ENCODE measurements at places on chromosomes 5 and 9.
A peak's percentile ranks its signal among the peaks of the same experiment; 100 is the strongest.

DNA sequence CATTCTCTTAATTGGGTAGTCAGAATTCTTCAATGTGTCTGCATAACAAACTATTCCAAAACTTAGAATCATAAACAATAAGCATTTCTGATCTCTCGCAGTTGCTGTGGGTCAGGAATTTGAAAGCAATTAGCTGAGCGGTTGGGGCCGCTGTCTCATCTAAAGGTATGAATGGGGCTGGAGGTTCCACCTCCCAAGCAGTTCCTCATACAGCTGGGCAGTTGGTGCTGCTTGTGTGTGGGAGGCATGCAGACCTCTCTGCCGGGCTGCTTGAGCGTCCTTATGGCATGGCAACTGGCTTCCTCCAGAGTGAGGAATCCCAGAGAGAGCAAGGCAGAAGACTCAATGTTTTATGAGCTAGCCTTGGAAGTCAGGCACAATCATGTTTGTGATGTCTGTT, 30.2 kb upstream of the SEMA4D start:
- DNase-seq, result peak; percentile 51

- DNase-seq, result no peak
Measured at GRCh38 chr9:130518943-130519799, 60.2 kb upstream of the FUBP3 start.

GRCh38 chr5:126954981-126955380, 75.4 kb downstream of the MARCHF3 start:
- no peak for DNase-seq

DNA sequence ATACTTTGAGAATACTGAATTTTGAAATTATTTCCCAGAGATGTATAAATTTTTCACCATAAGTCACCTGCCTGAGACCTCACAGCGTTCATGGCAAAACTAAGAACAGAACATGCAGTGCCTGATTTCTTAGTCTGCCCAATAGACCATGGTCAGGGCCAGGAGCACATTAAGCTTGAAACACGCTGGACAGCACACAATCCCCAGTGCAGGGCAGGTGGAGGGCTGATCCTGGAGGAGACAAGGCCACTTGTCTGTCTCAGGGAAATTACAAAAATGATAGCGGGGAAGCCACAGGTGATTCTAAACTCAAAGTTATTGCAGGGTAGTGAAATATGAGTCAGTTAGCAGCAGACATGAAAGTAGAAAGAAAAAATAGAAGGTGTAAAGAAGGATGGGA, 18.6 kb upstream of the ENC1 start:
- no peak for DNase-seq

GRCh38 chr5:111278858-111279504, 54.8 kb downstream of the CAMK4 start:
- DNase-seq, result peak; percentile 27

DNA sequence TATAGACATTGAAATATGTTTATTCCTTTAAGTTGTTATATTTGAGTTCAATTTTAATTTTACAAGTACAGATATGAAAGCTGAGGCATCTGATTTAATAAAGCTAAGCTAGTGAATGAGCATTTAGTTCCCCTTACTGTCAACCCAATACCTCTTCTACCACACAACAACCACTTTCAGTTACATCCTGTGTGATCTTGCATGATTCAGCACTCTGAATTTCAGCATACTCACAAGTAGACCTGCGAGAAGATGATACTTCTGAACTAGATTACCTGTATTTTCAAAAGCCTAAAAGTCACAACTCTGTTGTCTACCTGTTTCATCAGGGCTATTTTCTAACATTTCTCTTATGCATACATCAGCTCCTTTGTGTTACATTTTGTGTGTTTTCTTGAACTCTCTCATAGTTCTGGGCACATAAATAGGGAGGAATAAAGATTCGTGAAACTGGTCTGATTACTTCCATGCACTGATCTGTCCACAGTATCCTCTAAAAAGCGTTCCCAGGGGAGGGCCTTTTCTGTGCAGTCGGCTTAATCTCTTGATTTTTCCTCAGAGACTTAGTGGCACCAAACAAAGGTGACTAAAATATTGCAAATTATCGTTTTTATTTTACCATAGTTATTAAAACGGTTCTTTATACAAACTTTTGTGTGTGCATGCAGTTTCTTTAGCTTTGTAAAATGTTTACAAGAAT, 2025.5 kb upstream of the NUDT12 start:
- DNase-seq, result peak; percentile 3

DNA sequence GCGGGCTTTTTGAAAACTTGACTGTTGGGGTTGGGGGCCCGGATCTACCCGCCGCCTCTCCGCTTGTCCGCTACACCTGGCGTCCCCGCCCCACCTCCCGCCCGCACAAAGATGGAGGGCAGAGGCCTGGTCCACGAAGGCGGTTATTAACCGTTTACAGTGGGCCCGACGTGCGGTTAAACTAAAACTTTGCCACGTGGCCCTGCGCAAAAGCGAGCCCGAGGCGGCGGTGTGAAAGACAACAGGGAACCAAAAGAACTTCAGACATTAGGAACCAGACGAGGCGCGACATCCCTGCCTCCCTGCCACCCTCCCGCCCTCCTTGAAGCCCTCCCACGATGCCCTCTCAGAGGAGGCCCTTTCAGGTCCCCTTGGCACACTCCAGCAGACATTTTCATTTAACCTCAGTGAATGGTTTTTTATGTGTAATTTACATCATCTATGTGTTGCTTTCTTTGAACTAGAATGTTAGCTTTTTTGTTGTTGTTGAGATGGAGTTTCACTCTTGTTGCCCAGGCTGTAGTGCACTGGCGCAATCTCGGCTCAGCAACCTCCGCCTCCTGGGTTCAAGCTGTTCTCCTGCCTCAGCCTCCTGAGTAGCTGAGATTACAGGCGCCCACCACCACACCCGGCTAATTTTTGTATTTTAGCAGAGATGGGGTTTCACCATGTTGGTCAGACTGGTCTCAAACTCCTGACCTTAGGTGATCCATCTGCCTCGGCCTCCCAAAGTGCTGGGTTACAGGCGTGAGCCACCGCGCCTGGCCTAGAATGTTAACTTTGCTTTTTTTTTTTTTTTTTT, 999 bp upstream of the HNRNPA0 start:
- peak; percentile 62 for DNase-seq

GRCh38 chr5:91797576-91797975, 414.5 kb upstream of the ARRDC3 start:
- no peak for DNase-seq

GRCh38 chr9:121274851-121275250, 6.9 kb downstream of the GSN start:
- no peak for DNase-seq

DNA sequence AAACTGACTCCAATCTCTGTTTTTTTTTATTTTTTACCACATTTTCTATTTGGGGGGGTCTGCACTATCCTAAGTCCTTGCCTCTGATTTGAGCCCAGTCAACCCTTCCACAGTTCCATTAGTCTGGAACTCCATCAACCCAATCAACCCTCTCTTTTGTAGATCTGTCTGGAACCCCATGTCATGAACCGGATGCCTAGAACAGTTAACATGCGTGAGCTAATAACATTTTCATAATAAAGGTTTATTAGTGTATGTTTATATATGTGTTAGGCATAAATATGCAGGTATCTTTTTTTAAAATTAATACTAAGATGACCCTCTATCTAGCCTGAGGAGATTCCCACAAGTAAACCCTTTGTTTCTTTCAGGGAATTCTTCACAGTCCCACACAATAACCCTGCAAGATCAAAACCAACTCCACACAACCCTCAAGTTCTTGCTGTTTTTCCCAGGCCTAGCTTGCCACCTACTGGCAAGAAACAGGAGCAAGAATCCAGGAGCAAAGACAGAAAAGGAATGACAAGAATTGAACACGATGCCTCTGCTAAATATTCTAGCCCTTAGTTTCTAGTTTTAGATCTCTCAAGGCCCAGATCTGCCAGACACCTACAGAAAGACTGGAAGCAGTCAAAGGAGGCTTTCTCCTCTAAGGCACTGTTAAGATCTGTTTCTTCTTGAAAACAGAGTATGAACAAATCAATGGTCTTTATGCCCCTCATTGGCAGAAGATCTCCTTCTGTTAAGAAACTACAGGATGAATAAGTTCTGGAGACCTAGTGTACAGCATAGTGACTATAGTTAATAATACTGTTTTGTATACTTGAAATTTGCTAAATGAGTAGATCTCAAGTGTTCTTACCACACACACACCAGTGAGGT, 100.4 kb downstream of the TRIM36 start:
- DNase-seq, result peak; percentile 66

GRCh38 chr5:66891184-66891925, 295.2 kb downstream of the MAST4 start:
- DNase-seq, result no peak

DNA sequence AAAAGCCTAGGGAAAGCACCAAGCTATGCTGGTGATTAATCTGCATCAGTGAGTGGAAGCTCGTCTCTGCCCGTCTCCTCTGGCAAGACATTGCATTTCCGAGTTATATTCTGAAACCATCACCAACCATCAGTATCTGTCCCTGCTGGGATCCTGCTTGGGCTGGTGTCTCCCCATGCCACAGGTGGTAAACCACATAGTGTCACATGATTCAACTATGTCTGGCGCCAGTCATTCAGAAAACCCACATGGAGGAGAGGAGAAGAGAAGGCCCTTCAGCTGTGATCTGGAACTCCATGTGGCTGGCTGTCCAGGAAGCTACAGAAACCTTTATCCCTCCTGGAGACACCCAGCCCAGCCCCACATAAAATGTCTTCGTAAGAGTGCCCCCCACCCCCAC, 4.8 kb downstream of the IL9 start:
- no peak for DNase-seq

- DNase-seq, result no peak
Measured at GRCh38 chr5:172678902-172679301, 37.8 kb downstream of the NEURL1B start.

GRCh38 chr9:88460587-88461332, 72.5 kb downstream of the SPIN1 start:
- DNase-seq, result no peak

- DNase-seq, result no peak
Measured at GRCh38 chr5:41925555-41925951, 472 bp downstream of the FBXO4 start.

DNA sequence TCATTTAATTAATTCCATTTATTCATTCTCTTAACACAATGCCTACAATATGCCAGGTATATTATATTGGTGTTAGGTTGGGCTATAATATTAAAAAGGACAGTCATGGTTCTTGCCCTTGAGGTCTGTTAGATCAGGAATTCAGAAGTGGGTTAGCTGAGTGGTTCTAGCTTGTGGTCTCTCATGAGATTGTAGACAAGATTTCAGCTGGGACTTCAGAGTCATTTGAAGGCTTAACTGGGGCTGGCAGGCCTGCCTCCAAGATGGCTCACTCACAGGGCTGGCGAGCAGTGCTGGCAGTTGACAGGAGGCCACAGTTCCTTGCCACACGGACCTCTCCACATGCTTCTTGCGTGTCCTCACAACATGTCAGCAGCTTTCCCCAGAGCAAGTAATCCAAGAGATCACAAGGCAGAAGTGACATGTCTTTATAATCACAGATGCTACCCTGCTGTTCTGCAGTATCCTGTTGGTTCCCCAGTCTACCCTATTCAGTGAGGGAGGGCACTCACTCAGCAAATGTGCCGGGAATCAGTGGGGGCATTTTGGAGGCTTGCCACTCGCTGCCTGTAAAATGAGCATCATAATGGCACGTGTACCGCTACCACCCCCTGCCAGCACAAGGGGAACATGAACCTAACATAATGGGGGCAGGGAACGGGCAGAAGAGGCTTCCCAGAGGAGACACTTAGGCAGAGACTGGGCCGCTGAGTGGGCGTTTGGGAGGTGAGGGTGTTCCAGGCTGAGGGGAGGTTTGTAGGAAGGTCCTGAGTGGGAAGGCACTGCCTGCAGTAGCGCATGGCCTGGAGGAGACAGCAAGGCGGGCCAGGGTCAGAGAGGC, 70.0 kb downstream of the EXOSC2 start:
- no peak for DNase-seq

- no peak for DNase-seq
Measured at GRCh38 chr5:61673007-61673735, 341.1 kb downstream of the ZSWIM6 start.

DNA sequence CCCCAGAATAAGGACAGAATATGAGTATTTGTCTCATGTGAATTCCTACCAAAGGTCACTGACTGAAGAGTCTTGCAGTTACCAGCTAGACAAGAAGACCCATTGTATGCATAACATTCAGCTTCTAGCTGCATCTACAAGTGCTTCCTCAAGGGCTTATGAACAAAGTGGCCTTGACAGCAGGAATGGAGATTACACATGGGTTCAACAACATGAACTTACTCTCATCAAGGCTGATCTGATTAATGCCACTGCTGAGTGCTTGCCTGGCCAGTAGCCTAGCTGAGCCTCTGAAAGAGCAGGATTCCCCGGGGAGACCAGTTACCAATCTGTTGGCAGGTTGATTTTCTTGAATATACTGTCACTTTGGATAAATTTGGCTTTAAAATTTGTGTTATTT, 76.7 kb upstream of the CHD1 start:
- DNase-seq, result no peak

DNA sequence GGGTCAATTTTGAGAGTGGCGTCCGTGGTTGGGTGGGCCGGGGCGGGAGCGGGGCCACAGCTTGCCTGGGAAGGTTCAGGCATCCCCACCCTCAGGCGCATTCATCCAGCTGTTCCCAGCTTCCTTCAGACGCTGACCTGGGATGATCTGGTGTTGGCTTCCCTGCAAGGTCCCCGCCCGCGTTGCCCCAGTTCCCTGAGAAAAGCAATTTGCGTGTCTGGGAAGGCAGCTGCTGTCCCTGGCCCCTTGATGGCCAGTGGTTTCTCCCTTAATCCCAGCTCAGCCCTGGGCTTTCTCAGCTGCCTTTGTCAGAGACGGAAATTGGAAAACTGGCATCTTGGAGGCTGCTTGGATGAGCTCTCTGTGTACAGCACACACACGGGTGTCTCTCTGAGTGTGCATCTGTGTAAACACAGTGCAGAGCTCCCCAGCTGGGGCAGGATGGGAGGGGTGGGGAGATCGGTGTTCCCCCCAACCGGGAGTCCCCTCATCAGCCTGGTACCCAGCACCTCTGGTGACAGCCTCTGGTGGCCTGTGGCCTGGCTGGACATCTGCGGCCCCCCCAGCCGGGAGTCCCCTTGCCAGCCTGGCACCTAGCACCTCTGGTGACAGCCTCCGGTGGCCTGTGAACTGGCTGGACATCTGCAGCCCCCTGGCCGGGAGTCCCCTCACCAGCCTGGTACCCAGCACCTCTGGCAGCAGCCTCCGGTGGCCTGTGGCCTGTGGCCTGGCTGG, 94.0 kb downstream of the COL5A1 start:
- DNase-seq, result no peak

DNA sequence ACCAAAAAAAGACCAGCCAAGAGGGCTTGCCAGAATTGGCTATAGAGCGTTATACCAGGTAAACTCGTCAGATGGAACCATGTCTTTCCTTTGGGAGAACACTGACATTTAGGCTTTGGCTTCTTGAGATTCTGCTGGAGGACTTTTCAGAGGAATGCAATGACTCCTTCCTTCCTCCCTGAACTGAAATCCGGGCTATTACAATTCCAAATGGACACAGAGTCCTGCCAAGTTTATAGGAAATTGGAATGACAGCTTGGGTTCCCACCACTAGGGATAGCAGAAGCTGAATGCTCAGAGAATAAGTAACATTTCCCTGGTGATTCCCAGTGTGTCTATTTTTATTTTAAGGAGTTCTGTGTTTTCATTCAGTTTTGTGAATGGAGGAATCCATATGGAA, 143.0 kb downstream of the FGF1 start:
- no peak for DNase-seq

GRCh38 chr9:36337002-36337401, 63.1 kb downstream of the RNF38 start:
- no peak for DNase-seq

GRCh38 chr9:14618836-14619420, 74.3 kb downstream of the ZDHHC21 start:
- no peak for DNase-seq
